Muscle of back (tissue), 13 donors: ENCODE measurements at places on chromosomes 7 and 10. TPM values are rescaled to one million over a fixed set of nuclear protein-coding genes. Genes with fewer than 3 reads are reported as not detected.

AKR1C2 gene
- polyA plus RNA-seq: 9.2 TPM

GRCh38 chr7:151511270-151511669, 8.4 kb downstream of the RHEB start:
- DNase-seq: no peak

DNA sequence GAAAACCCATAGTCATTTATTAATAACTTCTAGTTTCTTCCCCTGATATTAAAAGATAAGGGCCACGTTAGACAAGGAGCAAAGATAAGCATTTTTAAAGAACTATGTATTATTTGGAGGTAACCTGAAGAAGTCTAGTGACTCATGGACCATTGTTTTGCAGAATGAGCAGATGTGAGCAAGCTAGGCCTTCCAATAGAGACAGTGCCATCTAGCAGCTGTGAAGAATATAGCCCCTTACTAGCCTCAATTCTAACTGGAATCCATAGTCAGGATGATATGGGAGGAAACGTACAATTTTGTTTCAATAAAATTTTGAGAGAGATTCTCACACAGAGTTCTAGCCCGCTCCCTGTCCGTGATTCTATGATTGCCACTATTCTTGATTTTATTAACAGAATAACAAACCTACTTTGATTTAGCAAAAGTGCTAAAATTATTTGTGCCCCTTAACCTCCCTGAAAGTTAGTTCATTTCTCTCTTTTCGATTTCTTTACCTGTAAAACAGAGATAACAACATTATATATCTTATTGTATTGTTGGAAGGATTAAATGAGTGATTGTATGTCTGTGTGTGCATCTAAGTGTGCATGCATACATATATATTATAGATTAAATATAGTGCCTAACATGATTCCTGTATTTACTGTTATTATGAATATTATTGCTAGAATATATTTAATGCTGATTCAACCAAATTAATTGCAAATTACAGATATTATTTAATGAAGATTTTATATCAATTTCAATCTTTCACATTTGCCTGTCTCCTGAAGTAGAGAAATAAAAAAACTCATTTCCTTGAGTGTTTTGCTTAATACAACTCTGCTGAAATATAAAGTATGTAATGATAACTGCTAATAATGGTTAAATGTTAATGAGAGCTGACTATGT, 22.7 kb downstream of the FAM237B start:
- DNase-seq: peak; percentile 8

GRCh38 chr7:116052006-116052405, 21.4 kb upstream of the TFEC start:
- DNase-seq: no peak

DNA sequence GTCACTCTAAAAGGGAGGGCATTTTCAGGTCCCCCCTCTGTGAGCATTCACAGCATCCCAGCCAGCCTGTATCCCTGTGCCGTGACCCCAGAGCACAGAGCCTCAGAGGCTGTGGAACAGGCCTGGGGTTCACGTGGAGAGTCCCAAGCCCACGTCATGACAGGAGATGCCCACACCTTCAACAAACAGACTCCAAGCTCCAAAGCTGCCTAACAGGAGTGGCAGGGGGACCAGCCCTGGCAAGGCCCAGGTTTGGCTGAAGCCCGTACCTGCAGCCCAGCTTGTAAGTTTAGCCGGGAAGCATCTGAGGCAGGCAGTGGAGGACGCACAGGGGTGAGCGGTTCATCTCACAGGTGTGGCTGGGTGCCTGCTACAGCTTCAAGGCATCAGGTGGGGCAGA, 33.5 kb downstream of the LHPP start:
- DNase-seq: no peak

IFIT1B gene
- 0.40 TPM for polyA plus RNA-seq

DNA sequence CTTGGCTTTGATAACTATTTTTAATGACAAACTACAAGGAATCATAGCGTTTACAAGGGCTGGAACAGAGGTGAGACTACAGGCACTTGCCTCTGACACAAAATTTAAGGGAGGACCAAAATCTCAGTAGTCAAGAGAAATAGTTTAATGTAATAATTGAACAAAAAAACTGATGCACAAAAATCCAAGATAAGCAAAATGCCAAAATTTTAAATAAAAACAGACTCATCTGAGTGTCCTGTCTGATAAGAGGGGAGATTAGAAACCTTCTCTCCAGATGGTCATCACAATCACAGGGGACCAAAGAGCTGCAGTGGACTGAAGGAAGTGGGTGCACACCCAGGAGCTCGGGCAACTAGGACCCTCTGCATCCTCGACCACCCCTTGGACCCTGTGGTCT, 70.5 kb downstream of the PARD3 start:
- no peak for DNase-seq

DNA sequence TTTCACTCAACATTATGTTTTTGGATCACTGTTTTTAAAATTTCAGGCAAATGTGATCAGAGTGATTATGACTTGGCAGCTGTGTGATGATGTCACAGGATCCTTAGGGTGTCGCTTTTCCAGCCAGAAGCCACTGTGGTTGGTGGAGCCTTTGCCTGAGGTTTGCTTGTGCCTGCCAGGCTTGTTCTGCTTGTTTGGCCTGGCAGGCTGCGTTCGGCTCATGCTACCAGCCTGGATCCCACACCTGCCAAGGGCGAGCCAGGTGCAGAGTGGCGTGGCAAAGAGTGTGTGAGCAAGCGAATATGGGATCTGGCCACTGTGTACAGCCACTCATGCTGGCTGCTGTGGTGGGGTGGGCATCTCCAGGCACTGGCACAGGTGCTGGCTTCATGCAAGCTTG, 55.7 kb downstream of the ADK start:
- DNase-seq: no peak

- DNase-seq: no peak
Measured at GRCh38 chr7:32680259-32681173, 185.2 kb downstream of the AVL9 start.

RPEL1 gene
- polyA plus RNA-seq: not detected

DNA sequence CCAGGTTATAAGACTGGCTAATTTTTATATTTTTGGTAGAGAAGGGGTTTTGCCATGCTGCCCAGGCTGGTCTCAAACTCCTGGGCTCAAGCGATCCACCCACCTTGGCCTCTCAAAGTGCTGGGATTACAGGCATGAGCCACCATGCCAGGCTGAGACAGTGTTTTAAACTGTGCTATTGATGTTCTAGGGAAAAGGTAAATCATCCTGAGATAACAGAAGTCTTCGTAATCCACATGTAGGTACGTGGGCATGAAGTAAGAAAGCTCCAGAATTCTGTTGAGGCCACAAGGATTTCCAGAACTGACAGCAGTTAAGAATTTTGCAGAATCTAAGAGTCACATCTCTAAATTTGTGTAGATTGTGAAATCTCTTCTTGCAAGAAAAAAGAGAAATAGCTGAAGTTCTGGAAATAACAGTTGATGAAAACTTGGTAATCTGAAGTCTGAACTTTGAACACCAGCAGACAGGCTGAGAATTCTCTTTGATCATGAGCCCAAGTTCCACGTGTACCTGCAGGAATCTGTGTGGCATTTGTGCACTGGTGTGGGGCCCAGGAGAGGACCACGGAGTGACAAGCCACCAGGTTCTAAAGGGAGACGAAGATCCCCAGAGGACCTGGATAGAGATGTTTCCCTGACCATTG, 24.6 kb downstream of the C7orf33 start:
- no peak for DNase-seq

GRCh38 chr7:12089951-12090756, 120.9 kb upstream of the TMEM106B start:
- no peak for DNase-seq

DNA sequence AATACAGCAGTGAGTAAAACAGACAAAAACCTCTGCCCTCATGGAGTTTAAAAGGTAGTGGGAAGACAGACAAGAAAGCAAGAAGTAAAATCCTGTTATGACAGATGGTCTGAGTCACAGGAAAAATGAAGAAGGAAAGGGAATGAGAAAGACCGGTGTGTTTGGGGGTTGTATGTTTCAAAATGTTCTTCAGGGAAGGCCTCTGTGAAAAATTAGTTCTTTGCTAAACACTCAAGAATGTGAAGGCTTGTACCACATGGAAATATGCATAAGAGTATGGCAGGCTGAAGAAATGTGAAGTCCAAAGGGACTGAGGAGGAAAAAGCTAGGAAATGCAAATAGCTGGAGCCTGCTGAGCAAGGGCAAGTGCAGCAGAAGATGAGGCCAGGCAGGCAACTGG, 315.9 kb upstream of the SEMA3A start:
- DNase-seq: peak; percentile 53

- no peak for DNase-seq
Measured at GRCh38 chr7:144671429-144671828, 164.4 kb downstream of the TPK1 start.

DNA sequence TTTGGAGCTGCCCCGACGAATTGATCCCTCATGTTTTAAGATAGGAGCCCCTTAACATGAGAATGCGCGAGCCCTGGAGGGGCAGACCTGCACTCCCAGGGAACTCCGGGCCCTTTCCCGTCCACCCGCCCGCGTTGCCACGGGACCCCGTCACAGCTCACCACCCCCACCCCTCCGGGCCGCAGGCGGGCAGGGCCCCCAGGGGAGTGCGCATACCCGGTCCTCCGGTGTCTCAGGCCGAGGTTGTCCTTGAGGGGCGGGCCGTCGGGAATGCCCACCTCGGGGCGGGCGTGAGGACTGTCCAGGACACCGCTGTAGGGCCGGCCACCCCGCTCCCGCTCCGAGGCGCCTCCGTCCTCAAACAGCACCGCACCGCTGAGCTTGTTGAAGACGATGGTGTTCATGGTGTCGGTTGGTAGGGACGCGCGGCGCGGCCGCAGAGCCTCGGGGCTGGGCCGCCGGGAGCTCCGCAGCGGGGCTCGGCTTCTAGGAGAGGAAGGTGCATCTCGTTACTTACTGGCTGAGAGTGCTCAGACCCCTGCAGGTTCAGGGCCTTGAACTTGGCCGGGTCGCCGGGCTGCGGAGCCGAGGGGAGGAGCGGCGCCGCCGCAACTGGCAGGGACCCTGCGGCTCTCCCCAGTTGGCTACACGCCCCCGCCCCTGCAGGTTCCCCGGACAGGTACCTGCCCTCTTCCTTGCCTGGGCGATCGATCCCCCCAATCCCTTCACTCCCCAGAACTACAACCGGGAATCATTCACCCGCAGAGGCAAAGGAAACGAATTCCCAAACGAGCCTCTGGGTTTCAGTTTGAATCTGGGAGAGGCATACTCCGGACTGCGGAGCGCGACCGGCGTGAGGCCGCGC, 2.4 kb downstream of the MKX start:
- no peak for DNase-seq

PTF1A gene
- not detected for polyA plus RNA-seq

DNA sequence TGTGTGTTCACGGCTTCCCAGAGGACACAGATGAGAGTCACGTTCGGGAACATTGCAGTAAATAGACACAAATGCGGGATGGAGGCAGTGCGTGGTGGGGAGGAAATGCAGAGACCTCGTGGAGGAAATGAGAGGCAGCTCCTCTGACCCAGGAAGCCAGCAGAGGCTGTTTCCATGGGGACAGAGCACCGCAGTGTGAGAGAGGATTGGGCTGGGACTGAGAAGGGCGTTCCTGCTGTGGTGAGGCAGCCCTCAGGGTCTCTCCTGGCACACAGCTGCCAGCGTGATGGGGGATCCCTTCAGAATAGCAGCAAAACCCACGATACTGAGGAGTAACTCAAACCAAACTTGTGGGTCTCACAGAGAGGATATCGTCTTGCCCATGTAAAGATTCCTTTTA, 21.7 kb upstream of the BHLHA15 start:
- DNase-seq: no peak

CDHR3 gene
- 13.8 TPM for polyA plus RNA-seq

ITGB8 gene
- 4.7 TPM for polyA plus RNA-seq

GRCh38 chr7:91135300-91135699, 128.9 kb upstream of the FZD1 start:
- no peak for DNase-seq

GRCh38 chr10:128050936-128051335, 75.3 kb downstream of the MKI67 start:
- DNase-seq: no peak

NUTM2D gene
- 7.5 TPM for polyA plus RNA-seq

GRCh38 chr7:1241603-1242255, 9.1 kb downstream of the UNCX start:
- no peak for DNase-seq

- DNase-seq: no peak
Measured at GRCh38 chr10:71486484-71487114, 89.9 kb downstream of the CDH23 start.

DNA sequence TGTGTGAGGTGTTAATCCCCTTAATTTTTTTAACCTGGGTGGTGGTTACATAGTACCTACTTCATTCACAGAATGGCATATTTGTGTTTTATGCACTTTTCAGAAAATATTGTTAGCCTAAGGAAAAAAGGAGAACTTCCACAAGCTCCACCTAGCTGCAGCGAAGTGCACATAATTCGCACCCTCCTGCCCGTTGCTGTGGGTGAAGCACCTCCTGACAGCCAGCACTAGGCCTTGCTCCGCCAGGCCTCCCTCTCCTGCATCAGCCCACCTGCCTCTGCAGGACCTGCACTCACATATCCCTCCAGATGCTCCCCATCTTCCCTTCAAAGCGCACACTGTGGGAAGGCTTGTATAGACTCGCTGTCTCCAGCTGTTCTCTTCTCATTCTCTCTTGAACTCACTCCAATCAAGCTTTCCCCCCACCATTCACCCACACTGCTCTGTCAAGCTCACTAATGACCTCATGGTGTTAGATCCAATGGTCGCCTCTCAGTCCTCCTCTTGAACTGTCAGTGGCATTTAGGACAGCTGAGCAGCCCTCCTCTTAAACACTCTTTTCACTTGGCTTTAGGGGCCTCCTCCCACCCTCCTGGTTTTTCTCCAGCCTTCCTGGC, 20.7 kb upstream of the GRID1 start:
- DNase-seq: no peak

DNA sequence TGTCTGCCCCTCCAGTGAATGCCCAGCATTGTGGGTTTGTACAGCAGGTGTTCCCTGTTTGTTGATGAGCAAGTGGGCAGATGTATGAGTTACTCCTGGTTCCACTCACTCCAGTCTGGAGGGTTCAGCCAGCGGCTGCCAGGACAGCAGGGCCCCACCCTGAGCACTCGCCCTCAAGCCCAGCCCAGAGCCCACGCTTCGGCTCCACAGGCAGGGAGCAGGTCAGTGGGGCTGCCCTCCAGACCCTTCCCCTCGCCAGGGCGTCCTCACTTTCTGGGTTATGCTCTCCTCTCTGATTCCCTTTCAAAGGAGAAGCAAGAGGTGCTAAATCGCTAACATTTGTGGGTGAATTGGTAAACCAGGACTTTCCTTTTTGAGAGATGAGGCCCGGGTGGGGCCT, 4.8 kb upstream of the VIPR2 start:
- DNase-seq: no peak

DNA sequence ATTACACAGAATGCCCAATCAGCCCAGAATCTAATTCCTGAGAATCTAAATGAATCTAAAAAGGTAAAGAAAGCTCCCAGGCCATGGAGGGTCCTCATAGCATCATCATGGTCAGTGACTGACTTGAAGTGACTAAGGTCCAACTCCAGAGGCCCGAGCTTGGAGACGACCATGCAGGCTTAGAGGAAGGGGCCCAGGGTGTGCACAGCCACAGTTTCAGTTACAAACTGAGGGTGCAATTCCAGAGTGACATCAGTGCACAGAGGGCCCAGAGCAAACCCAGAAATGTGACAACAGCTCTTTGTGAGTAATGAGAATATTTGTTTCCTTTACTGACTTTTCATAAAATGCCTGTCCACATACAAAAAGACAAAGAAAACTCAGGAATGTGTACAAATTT, 170.0 kb downstream of the TNS3 start:
- DNase-seq: no peak

GRCh38 chr10:547591-548081, 141.8 kb downstream of the DIP2C start:
- no peak for DNase-seq

ACBD7 gene
- 0.78 TPM for polyA plus RNA-seq
